ENCODE measurements at places on chromosomes 3 and 15.

GRCh38 chr3:78569804-78570203 lies 1198.0 kb downstream of the ROBO1 start:
- DNase-seq = no peak

DNA sequence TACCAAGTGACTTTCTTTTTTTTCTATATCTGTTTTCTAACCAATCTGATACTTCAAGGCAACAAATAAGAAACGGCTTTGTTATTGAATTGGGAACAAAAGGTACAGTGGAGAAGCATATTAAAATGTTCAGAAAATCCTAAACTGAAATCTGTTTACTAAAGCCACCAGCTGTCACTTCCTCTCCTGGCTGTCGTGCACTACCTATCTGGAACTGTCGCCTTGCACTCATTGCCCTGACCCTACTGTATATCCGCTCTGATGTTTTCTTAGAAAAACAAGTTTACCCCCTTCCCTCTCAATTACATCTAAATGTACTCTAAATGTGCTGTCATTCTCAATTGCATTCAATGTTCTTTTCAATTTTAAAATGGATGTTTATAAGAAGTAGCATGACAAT lies 439.8 kb upstream of the ARRDC4 start:
- DNase-seq = no peak

DNA sequence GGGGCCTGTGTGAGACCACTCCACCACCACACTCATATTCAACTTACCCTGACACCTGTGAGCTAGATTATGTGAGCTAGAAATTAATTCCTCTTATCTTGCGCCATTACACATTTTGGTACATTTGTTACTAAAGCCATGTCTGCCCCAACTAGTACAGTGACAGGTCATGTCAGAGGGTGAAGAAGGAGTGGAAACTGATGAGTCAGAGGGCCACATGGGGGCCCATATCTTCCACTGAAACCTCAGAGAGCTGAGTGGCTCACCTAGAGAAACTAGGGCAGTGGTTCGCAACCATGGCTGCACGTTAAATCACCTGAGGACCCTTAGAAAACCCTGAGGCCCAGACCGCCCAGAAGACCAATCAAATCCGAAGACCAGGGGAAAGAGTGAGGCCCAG lies 15.7 kb upstream of the MEF2A start:
- no peak for DNase-seq

GRCh38 chr3:42894698-42895579 lies 11.0 kb upstream of the ZNF662 start:
- no peak for DNase-seq

- peak; percentile 72 for DNase-seq
Observed at GRCh38 chr3:50572158-50572557, 2.8 kb downstream of the HEMK1 start.

DNA sequence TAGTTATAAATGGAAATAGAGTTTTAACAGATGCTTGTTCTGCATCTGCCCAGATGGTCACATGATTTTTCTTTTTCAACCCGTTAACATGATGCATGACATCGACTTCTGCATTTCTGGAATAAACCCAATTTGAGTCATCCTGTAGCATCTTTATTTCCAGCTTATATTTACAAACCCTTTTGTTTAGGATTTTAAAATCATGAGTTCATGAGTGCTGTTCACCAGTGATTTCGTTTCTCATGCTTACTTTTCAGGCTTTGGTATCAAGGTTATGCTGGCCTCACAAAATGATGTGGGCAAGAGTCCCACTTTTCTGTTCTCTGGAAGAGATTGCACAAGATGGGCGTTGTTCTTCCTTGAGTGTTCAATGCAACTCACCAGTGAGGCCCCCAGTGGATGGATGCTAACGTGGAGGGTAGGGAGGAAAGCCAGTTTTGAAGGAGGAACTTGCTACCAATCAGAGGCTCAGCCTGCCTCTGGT lies 5.2 kb downstream of the HRH1 start:
- DNase-seq = no peak

GRCh38 chr15:41125931-41126642 lies 10.0 kb upstream of the INO80 start:
- DNase-seq = no peak

DNA sequence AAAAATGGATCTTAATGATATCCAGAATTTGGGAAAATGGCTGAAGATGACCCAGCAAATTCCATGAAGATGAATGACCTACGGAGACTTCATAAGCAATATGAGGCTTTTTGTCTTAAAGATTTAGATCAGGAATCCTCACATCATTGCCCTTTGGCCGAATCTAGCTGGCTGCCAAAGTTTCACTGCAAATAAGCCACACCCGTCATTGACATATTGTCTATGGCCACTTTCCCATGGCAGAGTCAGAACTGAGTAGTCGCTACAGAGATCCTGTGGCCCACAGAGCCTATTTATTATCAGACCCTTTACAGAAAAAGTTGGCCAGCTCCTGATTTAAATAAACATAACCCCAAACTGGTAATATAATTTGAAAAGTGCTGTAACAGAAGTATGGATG lies 307.4 kb upstream of the RARB start:
- DNase-seq = no peak

DNA sequence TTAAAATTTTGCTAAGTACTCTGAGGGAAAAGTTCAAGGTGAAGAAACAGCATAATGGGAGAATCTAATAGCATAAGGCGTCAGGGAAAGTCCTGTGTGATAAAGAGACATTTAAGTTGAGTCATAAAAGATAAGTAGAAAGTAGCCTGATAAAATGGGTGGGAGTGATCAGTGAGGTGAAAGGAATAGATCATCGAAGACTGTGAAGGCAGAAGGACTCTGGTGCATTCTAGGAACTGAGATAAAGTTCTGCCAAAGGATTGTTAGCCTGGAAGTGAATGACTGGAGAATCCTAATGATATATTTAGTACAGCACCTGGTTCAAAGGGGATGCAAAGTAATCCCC lies 149.9 kb downstream of the CFAP20DC start:
- no peak for DNase-seq

GRCh38 chr3:11185564-11186317 lies 31.4 kb downstream of the HRH1 start:
- no peak for DNase-seq

- no peak for DNase-seq
Observed at GRCh38 chr3:64473466-64473865, 214.3 kb downstream of the ADAMTS9 start.

- DNase-seq = no peak
Observed at GRCh38 chr15:78638658-78639314, 2.2 kb downstream of the CHRNB4 start.

GRCh38 chr15:100433304-100433703 lies 91.5 kb upstream of the ADAMTS17 start:
- no peak for DNase-seq

DNA sequence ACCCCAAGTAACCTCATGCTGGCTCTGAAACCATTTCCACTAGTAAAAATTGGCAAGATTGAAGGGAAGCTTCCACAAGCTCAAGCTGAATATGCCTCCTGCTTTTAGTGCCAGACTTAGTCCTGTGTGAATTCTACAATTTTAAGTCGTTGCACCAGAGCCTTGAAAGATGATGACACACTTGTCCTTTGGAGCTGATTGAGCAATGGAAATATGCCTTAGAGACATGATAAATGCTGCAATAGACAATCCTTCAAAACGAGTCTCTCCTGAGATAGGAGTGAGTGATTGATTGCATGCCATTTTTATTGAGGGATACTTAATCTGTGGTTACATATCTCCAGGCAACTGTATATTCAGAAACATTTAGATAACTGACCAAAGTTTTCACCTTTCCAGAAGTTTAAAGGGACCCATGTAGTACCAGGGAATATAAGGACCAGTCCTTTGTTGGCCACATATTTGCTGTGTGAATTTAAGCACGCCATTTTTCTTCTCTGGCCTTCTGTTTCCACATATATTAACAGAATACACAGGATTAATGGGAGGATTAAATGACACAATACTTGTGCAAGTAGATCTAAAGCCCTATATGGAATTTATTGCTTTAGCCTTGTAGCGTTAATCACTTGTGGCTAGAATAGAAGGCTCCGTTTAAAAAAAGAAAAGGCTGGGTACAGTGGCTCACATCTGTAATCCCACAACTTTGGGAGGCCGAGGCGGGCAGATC lies 65.1 kb downstream of the PPARG start:
- peak; percentile 25 for DNase-seq

DNA sequence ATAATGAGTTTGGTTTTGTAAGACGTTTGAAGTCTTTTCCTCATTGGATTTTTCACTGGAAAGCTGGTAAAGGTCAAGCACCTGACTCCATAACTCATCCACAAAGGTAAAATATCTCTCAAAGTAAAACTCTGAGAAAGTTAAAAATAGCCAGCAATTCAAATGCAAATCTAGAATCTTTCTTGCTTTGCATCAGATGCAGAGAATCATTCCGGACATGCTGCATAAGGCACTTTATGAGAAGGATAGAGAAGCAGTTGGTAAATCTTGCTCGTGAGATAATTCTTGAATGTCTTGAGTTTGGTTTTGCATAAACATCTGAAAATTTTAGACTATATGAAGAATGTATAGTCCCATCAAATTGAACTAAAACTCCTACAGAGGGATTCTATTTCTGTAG lies 9.1 kb downstream of the KCNMB2 start:
- DNase-seq = no peak

DNA sequence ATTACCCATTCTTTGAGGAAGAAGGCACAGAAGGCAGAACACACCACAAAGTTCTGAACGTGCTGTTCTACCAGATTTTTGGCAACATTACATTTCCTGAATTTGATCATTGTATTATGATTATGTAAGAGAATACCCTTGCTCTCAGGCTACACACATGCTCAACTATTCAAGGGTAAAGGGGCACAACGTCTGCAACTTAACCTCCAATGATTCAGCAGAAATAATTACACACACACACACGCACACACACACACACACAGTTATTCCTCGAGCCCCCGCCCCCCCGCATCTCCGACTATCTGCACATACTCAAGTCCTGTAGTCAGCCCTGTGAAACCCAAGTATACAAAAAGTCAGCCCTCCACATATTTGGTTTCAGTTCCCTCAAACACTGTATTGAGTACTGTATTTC lies 26.8 kb downstream of the RPN1 start:
- DNase-seq = no peak

DNA sequence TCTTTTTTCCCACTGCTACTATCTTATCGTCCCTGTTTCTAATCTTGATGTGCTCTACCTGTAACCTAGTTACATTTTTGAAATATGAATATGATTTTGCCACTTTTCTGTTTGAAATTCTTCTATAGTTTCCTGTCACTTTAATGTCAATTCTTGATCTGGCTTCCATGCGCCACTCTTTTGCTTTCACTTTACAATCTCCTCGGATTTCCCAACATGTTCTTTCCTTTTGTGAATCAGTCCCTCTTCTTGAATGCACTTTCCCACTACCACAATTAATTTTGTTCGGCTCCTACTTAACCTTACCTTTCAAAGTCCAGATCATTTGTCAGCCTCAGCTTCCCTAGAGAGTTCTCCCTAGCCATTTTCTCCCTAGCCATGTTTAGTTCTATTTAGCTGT lies 8.3 kb downstream of the TIMMDC1 start:
- no peak for DNase-seq

DNA sequence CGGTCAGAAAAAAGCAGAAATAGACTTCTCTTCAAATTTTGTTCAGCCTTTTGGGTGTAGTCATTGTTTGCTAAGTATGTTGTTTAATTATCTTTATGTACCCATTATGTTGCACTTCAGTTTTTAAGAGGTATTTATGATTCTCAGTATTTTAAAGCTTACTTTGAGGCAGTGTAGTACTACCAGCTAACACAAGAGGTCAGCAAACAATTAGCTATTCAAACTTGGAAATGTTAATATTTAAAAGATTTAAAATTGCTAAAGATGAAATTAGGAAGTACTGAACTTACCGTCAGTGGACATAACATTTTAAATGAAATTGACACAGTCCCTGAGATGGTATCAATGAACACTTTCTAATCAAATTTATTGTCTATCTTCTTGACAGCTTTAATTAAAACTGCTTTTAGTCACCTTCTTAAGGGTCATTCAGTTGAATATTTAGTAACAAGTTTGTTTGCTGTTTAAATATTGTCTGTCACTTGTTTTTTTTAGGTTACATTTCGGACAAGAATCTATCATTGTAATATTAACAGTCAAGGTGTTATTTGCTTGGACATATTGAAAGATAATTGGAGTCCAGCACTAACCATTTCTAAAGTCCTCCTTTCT lies 28.1 kb downstream of the NKIRAS1 start:
- DNase-seq = no peak

DNA sequence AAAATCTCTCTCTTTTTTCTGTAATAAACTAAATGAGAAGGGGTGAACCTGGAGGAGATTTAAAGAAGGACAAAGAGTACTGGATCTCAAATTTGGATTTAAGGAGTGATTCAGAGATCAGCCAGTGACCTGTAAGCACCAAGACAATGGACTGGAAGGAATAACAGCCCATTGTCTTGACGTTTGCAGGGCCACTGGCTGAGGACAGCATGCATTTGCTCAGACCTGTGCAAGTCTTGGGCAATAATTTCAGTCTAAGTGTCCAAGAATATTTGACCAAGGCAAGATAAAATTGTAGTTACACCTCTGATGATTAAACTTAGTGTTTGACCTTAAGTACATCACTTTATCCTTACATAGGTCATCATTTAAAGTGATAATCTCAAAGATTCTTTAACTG lies 55.8 kb upstream of the OSTN start:
- DNase-seq = no peak

DNA sequence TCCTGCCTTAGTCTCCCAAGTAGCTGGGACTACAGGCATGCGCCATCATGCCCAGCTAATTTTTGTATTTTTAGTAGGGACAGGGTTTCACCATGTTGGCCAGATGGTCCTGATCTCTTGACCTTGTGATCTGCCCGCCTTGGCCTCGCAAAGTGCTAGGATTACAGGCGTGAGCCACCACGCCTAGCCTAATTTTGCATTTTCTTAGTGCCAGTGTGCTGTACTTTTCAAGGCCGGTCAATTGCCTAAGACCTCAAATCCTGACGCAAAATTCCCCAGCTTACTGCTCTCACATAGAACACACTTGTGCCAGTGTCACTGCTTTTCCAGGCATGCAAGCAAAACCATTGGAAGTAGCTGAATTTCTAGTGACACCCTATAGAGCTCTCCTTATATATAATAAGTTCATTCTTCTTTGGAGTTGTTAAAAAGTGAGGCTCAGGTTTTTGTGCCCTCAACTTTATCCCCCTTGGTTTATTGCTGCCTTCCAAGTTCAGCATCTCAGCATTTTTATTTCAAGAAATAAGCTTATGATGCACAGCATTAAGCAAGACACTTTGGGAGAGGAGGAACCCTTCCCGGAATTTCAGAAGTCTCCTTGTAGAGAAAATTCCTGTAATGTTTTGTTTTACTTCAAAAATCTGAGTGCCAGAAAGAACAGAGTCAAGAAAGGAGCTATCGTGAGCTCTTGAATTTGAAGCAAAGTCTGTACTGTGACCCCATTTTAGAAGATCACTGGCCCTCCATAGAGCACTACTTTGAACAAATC lies 93.2 kb downstream of the FILIP1L start:
- no peak for DNase-seq

GRCh38 chr15:94235646-94236045 lies 4.3 kb downstream of the MCTP2 start:
- DNase-seq = no peak

DNA sequence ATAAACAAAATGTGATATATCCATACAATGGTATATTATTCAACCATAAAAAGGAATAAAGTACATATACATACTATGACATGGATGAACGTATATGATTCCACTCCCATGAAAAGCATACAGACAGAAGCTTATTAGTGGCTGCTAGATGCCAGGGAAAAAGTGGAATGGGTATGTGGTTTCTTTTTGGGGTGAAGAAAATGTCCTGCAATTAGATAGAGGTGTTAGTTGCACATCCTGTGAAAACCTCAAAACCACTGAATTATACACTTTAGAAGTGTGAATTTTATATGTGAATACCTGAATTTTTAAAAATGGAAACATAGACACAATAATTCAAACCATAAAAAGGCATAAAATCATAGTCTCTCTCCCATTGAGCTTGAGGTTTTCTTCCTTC lies 11.2 kb downstream of the DENND6A start:
- DNase-seq = no peak

All from GF-D8 (cell line).